ENCODE measurements at places on chromosomes 5 and 9.
A peak's percentile ranks its signal among the peaks of the same experiment; 100 is the strongest.

DNA sequence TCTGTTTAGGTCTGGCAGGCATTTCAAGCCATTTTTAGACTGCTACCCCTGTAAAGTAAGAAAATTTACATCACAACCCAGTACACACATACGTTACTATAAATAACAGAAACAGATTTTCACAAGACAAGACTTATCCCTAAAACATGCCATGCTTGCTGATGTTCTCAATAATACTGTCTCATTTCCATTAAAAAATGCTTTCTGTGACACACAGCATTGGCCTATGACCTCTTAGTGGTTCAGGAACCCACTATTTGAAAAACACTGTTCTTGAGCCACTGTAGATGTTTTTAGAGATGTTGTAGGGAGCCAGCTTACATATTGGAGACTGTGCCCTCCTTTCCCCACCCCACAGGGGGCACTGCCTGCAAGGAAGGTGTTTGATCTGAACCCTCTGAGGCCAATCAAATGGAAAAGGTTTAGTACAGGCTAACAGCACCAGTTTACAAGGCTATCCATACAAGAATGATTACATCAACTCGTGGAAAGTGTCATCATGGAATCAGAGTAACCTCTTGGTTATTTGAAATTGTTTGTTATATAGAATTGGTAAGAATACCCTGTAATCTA lies 30.8 kb downstream of the ZSWIM6 start:
- no peak for DNase-seq

DNA sequence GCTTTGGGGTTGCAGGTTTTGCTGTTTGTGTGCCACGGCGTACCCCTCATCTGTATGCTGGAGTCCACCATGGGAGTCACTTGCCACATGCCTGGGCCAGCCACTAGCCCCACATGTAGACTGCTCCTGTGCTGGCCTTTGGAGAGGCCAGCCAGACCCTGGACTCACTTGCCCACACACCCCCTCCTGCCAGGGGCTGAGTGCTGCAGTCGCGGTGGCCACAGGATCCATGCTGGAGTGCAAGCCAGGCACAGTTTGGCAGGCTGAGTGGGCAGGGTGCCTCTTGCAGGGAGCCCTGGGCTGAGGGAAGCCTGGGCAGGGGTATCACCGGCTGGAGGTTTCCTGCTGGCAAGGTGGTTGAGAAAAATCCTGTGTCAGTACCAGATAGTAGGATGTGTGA lies 25.6 kb upstream of the GCNT1 start:
- DNase-seq: no peak

- DNase-seq: peak; percentile 97
Measured at GRCh38 chr9:95796029-95796428, 79.5 kb upstream of the ERCC6L2 start.

DNA sequence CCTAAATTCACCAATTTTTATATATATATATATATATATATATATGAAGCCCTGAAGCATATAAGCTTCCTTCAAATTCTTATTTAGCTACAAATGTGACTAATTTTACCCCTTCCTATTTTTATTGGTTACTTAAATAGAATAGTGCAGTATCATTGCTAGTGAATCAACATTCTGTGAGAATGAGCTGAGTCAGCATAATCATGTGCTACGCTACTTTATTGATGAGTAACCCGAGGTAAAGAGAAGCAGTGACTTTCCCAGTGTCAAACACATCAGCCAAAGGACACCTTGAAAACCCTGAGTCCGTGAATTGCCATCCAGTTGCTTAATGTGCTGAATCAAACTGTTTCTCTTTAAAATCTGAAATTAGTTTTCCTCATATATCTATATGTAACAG lies 546.2 kb downstream of the DMRTA1 start:
- DNase-seq: no peak

DNA sequence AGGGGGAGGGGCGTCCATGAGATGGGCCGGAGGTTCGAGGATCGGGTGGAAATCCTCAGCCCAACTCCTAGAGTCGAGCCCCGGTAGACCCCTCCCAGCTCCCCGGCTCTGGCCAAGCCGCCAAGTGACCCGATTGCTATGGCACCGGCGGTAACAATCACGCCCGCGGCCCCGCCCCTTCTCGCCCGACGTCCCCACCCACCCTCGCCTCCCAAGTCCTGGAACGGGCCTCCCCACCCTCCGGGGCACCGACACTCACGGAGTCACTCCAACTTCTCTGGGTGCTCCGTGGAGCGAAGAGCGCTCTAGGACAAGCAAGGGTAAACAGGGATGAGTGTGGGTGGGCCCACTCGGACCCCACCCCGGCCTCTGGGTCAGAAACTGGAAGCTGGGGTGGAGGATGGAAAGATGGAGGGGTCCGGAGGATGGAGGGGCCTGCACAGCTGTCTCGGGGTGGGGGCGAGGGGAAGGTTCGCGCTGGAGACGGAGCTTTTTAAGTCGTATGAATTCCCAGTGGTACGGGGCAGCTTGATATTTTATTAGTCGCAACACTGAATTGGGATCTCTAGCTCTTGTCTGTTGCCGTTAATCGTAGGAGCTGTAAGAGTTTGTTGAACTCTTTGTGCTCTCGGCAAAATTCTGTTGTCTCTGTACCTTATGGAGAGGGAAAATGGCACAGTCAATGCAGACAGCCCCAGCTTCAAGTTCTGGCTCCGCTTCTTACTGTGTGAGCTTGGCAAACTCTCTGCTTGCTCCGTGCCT lies at the start of gene SPACA9:
SPACA9 (plus strand) TSS at position 204 of the 762 bp plus-strand sequence. CDS start 5,050 bp downstream, outside the sequence.
- peak; percentile 55 for DNase-seq

GRCh38 chr9:135809166-135809565 lies 98.2 kb downstream of the CAMSAP1 start:
- no peak for DNase-seq

DNA sequence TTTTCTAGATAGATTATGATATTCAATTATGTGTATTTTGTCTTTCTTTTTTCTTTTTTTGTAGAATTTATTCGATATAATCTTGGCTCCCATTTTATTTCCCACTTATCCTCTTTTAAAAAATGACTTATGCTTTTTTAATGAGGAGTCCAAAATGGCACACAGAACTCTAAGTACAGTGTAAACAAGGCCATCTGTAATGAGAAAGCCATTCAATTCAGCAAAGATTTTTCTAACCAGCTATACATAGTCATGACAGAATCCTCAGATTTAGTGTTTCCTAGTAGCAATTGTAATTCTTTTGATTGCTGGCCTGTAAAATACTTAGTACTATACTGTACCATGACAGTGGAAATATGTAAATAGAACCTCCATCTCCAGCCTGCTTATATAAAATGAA lies 651.4 kb downstream of the RAB3C start:
- DNase-seq: no peak

DNA sequence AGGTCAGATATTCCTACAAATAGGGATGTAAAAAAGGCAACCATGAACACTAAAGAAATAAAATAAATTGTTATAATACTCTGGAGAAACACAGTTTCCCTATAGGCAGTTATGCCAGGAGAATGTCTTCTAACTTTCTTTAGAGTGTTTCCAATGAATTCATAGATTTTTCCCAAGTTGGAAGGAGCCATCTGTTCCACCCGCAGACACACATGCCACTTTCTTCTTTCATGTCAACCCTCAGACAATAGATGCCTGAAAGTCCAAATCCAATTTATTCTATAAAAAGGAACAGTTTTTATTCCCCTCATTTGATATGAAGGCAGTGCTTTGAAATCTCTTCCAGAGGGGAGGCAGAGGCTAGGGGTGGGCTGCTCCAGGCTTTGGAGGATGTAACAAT lies 418.1 kb downstream of the ACTL7B start:
- no peak for DNase-seq

DNA sequence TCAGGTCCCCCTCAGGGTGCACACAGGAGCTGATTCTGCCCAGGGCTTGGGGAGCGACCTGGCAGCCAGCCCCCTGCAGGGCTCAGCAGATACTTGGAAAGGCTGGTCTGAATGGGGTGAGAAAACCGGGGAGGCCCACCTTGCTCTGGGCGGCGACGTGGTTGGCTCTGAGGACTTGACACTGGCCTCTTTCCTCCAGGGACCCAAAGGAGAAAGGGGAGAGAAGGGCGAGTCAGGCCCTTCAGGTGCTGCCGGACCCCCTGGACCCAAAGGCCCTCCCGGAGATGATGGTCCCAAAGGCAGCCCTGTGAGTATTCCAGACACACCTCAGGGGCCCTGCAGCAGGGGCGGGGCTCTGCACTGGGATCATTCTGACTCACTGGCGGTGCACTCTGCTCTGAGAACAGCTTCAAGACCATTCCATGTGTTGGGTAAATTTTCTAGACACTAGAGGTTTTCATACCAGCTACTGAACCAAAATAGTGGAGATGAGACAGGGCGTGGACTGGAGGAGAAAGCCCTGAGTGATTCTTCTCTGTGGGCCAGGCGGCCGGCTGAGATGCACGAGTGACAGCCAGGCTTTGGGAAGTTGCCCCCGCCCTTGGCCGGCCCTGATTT lies 65.9 kb upstream of the FCN2 start:
- no peak for DNase-seq

DNA sequence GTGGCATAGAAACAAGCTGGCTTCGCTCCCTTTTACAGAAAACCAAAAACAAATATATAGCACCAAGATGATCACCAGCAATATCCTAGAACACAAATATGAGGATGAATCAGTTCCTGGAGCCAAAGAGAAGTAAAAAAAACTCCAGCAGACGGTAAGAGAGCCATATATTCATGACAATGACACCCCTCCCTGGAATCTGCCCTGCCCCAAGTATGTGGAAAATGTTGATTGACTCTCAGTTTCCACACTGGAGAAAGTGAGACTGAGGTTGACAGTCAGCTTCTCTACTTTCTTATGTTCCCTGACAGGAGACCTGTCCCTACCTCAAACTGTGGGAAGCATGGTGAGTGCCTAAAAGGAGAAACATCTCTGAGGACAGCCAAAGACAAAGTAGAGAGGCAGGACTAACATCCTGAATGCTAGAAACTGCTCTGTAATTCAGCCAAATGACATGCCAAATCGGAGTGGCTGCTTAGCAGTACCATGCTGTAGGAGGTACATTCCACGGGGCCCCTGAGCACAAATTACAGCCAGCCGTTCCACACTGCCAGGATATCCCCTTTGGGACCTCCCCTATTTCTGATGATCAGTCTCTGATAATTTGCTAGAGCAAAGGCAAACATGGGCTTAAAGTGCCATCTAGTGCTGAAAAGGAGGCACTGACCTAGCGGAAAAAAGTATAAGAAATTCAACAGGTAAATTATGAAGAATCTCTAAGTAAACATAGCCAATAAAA lies 424.0 kb upstream of the RGMB start:
- no peak for DNase-seq

GRCh38 chr9:91433180-91433579 lies 9.5 kb upstream of the NFIL3 start:
- DNase-seq: no peak

DNA sequence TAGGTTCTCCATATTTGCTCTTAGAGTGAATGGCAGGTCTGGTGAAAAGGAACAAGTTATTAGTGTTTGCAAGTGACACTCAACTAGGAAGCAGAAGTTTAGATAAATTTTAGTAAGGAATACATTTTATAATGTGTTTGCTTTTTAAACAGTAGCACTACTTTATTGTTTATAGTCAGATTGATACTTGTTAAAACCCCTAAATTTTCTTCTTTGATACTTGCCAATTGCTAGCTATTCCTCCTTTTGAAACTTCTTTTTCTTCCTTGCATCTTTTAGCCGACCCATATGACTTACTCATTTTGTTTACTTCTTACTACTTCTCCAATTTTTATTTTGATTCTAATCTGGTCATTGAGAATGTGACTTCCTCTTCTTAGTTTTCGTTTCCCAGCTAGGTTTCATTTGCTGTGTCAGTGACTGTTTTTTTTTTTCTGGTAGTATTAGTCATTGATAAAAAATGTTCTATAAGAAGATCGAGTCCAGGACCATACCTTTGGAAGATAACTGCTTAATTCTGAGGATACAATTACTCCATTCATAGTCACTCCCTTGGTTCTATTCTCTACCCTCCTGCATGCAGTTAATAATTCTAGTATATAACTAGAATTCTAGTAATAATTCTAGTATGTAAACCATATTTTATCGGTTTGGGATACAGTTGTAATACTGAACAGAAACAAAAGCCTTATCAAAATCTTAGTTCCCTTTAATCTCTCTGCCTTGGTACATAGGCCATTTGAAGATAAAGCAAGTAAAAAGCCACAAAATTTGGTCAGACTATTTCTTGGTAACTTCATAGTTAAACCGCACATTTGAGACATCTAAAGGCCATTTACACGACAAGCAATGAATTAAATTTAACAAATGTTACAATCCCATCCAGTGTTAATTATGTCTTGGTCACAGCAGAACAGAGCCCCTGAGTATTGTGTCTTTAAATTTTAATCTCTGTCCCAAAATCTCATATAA lies 2.8 kb upstream of the RICTOR start:
- DNase-seq: no peak

- no peak for DNase-seq
Measured at GRCh38 chr9:102768002-102768401, 227.1 kb upstream of the CYLC2 start.

DNA sequence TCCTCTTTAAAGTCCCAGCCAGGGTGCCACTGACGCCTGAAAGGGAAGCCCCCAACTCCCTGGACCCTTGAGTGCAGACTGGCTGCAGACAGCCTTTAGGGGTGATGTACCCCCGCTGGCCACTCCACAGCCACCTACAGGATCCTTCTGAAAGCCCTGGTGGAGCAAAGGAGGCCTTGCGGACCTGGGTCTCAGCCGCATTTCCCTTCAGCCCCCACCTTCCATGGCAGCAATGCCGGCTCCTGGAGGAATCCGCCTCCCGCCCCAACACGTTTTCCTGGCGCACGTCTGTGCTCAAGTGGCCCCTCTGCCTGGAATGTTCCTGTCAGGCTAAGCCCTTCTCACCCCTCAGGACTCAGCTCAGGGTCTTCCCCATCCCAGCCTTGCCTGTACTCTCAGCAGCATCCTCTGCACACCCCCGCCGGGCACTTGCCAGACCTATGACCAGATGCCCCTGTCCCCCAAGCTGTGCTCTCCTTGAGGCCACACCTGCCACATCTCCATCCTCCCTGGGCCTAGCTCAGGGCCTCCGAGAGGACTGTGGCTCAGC lies 134.1 kb upstream of the RAPGEF1 start:
- DNase-seq: no peak

- DNase-seq: no peak
Measured at GRCh38 chr9:35260186-35260585, 98.4 kb downstream of the UNC13B start.

DNA sequence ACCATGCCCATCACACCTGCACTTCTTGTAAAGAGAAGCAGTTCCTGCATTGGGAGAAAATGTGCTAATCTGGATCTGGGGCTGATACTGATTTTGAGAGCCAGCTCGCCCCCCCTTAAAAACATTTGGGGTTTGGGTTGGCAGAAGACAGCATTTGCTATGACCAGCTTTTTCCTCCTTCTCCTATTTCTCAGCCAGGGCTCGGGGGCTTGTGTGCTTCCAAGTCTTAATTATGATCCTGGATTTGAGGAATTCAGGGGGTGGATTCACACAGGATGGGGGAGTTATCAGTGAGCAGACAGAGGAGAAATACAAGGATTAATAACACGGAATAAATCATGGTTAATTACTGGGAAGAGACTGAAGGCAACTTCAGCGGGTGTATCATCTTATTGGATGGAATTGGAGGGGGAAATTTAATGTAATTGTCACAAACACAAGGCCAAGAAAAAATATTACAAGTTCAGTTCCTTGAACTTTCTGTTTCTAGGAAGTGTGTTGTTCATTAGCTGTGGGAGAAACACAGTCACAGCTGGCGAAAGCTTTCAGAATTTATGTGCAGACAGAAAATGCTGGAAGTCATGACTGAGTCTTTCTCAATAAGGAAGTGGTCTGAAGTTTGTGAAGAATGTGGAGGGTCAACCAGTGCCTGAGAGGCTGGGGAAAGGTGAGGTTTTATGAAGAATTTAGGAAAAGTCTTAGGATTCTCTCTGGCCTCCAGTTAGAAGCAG lies 15.3 kb downstream of the C9orf152 start:
- DNase-seq: no peak
